Central memory CD8-positive, alpha-beta T cell (primary cell): ENCODE measurements at places on chromosomes 3 and 15.

GRCh38 chr15:37765786-37766185, 168.7 kb upstream of the TMCO5A start:
- no peak for DNase-seq

GRCh38 chr3:127264794-127265514, 22.9 kb downstream of the PRR20G start:
- no peak for DNase-seq

DNA sequence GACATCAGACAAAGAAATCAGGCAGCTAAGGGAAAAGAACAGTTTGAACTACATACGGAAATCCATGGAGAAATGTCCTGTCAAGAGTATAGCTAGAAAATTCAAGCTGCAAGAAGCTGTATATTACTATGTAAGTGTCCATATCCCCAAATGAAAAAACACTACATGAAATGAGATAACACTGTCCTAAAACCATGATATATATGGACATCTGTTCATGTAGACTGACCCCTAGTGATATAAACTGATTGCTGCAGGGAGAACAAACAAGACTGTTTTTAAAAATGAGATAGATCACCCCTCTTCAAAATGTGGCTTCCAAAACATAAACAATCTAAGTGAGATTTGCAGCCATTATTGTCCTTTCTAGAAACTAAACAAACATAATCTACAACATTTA, 985.6 kb downstream of the EPHA3 start:
- DNase-seq = no peak

GRCh38 chr3:128665362-128666021, 14.9 kb upstream of the RPN1 start:
- DNase-seq = no peak

- no peak for DNase-seq
Observed at GRCh38 chr3:149783576-149783975, 8.8 kb downstream of the ANKUB1 start.

DNA sequence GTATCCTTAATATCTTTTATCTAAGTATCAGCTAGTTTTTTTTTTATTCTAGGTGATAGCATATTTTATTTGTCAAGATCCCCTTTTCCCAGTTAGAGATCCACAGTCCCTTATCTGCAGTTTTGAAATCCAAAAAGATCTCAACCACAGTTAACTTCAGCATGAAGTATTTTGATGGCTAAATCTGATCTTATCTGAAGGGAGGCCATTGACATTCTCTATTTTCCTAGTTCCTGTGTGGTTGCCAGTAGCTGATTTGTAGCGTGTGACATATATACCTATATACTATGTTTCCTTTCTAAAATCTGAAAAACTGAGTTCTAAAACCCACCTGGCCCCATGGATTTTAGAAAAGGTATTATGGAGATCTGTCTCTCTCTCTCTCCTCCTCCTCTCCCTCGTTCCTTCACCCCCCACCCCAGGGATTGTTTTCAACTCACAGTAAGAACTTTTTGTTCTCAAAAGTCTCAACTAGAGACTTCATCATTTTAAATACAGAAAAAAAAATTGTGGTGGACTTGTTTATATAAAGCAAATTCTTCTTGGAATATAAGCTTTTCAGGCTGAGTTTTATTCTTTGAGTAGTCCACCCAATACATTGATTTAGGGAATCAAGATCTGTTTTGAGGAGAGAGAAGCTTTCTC, 12.3 kb downstream of the TCF12 start:
- DNase-seq = no peak

GRCh38 chr15:78841891-78842290, 30.6 kb upstream of the ADAMTS7 start:
- DNase-seq = no peak

DNA sequence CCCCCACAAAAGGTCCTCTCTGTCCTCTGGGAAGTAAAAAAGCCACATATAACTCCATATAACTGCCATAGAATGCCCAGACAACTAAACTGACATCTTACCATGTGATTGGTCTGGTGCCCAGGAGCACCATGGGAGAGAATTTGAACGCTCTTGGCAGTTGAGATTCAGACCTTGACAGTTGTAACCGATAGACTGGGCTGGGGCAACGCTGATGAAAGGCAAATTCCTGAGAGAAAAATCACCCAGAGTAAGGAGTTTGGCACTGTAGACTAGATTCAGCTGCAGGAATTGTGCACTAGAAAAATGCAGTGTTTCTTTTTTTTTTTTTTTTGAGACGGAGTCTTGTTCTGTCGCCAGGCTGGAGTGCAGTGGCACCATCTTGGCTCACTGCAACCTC, 240.5 kb downstream of the SOX2 start:
- no peak for DNase-seq

GRCh38 chr3:185103359-185104127, 49.3 kb downstream of the C3orf70 start:
- DNase-seq = no peak

DNA sequence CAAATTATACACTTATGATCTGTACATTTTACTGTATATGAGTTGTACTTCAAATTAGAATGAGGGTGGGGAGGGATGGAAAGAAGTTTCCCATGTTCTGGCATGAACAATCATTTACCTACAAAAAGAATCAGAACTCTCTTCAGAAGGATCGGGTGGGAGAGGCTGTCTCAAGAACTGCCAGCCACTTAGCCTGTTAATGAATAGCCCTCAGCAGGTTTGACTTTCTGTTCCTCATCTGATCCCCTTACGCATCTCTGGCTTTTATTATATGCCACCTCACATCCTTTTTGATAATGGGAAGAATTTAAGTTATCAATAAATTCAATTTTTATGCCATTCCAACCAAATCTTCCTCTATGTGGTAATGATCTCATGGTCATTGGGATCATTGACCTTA, 168.3 kb upstream of the TGFBR2 start:
- no peak for DNase-seq

DNA sequence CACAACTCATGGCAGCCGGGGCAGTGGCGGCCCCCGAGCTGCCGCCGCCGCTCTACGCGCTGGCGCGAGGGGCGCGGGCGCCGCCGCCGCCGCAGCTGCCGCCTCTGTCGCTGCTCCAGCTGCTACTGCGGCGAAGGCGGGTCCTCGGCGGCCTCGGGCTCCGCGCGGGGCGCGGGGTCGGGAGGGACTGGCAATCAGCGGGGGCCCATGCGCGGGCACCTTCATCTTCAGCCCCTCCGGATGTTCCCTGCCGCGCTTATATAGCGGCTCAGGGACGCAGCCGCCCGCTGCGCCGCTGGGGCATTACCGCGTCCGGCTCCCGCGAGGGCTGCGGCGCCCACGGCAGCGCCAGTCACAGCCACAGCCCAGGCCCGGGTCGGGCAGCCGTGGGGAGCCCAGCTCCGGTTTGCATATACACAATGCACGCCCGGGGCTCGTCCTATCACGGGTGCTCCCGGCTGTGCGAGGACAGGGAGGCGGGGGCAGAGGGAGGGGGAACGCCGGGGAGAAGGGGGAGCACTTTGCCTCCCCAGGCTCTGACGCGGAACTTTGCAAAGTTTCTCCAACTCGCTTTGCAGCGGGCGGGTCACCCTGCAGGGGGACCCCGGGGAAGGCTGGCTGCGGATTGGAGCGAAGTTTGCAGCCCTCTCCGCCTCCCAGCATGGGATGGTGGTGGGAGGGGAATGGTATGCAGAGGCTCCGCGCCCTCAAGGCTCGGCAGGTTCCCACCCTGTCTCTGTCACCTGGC, at the start of gene VGLL3:
Gene VGLL3, minus strand, starts transcription at position 416 of the 748 bp plus-strand sequence. Its CDS starts 406 bp downstream, at position 10.
- DNase-seq = no peak

- no peak for DNase-seq
Observed at GRCh38 chr3:129122412-129123011, 908 bp upstream of the RAB43 start.

- peak; percentile 35 for DNase-seq
Observed at GRCh38 chr15:98779463-98780071, 131.2 kb downstream of the IGF1R start.

DNA sequence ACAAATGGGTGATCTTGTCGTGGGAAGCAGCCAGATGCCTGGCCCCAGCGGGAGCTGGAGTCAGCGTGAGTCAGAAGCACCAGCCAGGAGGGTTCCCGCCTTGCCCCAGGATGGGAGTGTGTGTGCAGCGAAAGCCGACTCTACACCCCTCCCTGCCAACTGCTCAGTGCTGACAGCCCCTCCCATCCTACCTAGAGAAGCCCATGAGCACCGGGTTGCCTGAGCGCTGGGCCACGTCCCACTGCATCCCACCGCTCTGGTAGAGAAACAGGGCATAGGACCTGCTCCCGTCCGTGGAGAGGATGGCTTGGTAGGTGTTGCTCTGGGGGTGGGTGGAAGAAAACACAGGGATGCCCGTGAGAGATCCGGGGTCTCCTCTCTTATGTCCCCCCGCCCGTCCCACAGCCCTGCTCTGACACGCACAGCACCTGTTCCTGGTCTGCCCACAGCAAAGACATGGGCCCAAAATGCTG, 42.9 kb downstream of the MUC4 start:
- no peak for DNase-seq

DNA sequence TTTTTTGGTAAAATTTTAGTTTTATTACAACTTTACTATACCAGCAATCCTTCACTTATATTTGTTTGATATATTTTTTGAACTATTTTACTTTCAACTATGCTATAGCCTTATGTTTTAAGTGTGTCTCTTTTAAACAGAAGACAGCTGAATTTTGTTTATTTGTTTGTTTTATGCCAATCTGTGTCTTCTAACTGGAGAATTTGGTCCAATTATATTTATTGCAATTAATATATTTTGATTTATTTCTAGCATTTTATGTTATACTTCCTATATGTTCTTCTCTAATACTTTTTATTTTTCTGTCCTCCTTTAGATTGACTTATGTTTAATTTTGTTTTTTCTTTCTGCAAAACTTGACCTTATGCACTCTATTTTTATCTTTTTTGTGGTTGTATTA, 4.9 kb upstream of the MME start:
- DNase-seq = no peak

DNA sequence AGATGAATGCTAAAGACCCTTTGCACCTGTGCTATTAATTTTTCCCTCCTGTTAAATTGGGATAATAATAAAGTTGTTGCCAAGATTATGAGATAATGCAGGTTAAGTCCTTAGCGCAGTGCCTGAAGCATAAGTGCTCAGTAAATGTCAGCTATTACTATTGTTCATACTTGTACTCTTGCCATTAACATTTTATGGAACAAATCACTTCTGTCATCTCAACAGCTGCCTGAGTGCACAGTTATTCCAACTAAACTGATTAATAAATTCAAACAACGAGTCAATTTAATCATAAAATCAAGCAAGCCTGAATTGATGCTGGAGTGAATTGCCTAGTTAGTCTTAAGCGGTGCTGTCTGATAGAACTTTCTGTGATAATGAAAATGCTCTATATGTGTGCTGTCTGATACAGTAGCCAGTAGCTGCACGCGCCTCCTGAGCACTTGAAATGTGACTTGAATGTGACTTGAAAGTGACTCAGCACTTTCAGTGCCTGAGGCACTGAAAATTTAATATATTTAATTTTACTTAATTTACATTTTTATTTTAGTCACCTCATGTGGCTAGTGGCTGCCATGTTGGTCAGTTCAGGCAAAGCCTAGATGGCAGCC, 198.7 kb upstream of the PFN2 start:
- no peak for DNase-seq

DNA sequence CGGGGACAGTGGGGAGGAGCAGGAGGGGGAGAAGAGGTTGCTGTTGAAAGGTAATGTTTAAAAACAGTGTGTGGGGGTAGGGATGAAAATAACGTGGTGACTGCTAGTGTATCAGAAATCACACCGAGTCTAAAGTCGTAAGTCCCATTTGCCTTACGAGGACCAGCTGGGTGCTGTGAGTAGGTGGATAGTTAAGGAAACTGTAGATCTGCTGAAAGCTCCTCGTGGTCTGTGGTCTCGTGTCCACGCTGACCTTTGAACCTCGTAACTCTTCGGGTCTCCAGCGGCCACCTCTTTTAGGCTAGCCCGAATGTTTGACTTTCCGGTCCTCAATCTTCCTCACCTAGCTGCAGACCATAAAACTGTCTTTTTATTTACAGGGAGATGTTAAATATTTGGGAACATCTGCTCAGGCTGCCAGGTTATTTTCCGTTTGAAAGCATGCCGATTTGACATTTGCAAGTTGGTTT, 29.3 kb upstream of the ST3GAL6 start:
- no peak for DNase-seq

DNA sequence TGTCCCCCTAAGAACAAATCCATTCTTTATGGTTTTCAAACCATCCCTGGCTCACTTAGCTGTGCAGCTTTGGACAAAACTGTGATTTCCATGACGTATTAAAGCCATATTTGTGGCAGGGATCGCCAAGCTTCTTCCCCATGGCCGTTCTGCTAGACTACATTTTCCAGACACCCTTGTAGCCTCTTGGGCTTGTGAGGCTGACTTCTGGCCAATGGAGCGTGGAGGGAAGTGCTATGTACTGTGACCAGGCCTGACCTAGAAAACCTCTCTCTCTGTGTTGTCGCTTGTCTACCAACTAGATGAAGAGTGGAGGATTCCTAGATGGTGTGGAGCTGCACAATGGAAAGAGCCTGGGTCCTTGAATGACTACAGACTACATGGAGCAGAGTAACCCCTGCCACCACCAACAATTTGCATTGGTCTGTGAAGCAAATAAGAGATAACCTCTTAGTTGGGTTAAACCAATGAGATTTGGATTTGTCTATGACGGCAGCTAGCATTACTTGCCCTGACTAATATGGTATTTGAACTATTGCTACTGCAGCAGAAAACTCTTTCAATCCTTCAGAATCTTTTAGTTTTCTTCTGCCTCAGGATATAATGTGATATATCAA, 22.1 kb upstream of the MGLL start:
- no peak for DNase-seq

GRCh38 chr3:27545061-27545460, 60.9 kb upstream of the SLC4A7 start:
- DNase-seq = no peak

GRCh38 chr3:100936931-100937330, 56.3 kb downstream of the ABI3BP start:
- no peak for DNase-seq

- no peak for DNase-seq
Observed at GRCh38 chr3:141427764-141428163, 59.1 kb upstream of the RASA2 start.

- DNase-seq = no peak
Observed at GRCh38 chr3:131349946-131350347, 31.6 kb upstream of the NUDT16 start.

GRCh38 chr3:148146947-148147826, 550.5 kb upstream of the AGTR1 start:
- DNase-seq = no peak

DNA sequence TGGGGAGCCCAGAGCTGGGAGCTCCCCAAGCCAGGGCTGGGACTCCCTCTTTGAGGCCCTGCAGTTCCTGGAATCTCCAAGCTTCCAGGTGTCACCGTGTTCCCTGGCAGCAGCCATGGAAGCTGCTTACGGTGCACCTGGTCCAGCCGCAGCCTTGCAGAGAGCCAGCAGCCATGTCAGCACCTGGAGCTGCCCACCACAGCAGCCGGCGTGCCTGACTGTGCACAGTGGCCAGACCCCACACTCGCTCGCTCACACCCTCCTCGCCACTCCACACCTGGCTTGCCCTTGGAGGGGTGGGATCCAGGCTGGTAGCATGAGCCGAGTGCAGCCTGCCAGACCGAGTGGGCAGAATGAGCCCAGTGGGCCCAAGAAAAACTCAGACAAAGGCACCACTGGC, 14.8 kb upstream of the HTR3E start:
- DNase-seq = no peak

GRCh38 chr3:104556372-104557078, 810.2 kb upstream of the ALCAM start:
- DNase-seq = no peak
